Ovary (tissue), 10 donors: ENCODE measurements at places on chromosomes 7 and 10.

DNA sequence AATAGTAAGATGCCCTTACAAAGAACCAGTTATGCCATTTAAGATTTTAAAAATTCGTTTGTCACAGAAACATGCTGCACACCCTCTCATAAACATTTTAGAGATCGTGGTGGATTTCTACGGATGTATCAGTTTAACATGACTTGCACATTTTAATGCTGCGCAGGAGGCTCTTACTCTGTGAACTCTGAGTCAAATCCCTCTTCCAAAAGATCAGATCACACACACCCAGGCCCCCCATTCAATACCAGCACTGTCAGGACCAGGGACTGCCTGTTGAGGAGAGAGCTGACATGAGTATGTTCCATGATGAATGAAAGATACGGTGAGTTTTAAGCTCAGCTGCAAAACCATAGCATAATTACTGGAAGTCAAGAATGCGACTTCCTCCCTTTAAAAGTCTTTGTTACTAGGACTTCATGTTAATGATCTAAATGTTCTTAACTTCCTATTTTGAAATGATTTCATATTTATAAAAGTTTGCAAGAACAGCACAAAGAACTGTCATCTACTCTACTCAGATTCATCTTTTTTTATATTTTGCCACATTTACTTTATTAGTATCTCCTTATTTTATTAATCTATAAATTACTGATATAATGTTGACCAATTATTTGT lies 500.2 kb downstream of the GLRX3 start:
- no peak for DNase-seq

- no peak for DNase-seq
These were observed 21.2 kb downstream of the NACAD start for GRCh38 chr7:45067582-45067981.

GRCh38 chr7:8134089-8134733 lies 127.8 kb downstream of the ICA1 start:
- no peak for DNase-seq

DNA sequence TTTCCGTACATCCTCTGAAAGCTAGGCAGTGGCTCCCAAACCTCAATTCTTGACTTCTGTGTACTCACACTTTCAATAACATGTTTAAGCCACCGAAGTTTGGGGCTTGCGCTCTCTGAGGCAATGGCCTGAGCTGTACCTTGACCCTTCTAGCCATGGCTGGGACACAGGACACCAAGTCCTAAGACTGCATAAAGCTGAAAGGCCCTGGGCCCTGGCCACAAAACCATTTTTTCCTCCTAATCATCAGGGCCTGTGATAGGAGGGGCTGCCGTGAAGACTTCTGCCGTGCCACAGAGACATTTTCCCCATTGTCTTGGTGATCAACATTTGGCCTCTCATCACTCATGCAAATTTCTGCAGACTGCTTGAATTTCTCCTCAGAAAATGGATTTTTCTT lies 216.5 kb upstream of the TEX47 start:
- no peak for DNase-seq

- no peak for DNase-seq
These were observed 1066.2 kb downstream of the LRMDA start for GRCh38 chr10:76497666-76498065.
